Mesenchymal stem cell (in vitro differentiated cells and primary cell): ENCODE measurements at places on chromosomes 2 and 18.
A peak's percentile ranks its signal among the peaks of the same experiment; 100 is the strongest.

GRCh38 chr18:53757328-53757727 is 467.1 kb downstream of the MBD2 start:
- DNase-seq = no peak

DNA sequence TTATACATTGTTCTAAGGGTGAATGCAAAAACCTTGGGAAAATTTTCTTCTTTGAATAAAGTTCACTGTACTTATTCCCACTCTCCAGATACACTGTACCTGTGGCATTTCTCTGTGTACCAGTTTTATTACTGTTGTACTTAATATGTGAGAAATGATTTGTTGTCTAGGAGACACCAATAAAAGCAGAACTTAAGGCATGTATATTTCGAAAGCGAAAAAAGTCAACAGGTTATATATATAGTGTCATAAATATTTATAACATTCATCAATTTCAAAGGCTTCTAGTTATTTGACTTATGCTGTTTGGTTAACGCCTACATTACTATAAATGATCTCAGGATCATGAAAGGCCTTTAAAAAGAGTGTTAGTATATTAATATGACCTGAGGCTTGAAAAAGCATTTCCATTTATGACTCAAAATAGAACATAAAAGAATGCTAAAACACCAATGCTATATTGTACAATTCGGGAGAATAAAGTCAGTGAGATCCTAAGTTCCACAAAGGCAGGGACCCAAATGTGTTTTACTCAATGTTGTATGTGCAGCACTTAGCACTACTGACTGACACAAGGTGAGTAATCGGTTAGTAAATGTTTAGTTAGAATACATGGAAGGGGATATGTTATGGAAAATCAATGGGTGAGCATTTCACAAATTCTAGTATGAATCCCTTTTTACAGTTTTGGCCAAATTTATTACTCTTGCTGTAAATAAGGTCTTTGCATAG is 32.2 kb upstream of the HNRNPA3 start:
- DNase-seq = no peak

DNA sequence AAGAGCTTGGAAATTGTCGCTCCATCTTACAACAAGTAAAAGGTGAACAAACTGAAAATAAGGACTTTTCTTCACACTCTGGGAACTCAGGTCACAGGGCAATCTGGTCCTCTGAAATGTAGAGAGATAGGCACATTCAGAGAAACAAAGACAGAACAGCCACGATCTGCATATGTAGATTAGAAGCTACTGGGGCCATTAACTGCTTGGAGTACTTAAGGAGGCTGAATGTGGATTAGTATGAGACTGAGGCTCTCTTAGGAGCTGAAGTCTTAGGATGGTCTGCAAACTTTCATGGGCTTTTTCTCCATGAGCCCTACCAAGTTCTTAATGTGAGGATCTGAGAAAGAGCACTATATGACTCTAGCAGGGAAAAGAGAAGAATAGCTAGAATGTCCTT is 265.3 kb upstream of the NXPH2 start:
- DNase-seq = no peak

- DNase-seq = no peak
Measured at GRCh38 chr2:44932079-44932478, 9.4 kb upstream of the SIX3 start.

- DNase-seq = peak; percentile 74
Measured at GRCh38 chr2:67311536-67311935, 85.6 kb upstream of the ETAA1 start.

GRCh38 chr2:23794234-23794633 is 132.7 kb downstream of the ATAD2B start:
- no peak for DNase-seq

DNA sequence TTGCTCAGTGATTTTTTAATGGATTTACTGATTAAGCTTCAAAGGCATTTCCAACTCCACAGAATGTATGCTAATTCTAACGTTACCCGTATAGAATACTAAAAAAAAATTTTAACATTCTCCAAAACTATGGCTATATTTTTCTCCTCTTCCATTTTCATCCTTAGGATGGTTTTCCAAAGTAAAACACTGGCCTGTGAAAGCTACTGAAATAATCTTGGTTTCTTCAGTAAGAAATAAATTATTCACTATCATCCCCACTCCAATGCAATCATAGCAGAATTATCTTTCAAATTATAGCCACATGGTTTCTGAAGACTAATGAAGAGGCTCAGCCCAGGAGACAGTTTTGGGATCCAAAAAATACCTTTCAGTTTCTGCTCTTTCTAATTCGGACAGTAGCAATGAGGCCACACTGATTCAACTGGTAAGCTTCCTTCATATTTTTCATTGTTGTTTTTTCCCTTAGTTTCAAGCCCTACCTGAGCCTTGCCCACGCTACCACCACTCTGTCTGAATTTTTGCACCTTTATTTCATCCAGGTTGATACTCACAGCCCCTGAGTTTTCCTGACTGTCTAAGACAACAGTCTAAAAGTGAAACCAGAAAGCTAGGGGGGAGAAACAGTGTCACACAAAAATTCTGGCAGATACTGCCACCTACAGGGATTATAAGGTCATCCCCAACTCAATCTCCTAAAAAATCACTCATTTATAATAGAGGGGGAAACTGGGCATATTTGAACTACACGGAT is 887.9 kb downstream of the NRXN1 start:
- peak; percentile 69 for DNase-seq
